ENCODE measurements at places on chromosomes 3 and 15. TPM values are rescaled to one million over a fixed set of nuclear protein-coding genes. Genes with fewer than 3 reads are reported as not detected.

CRYGS gene
- 0.94 TPM for total RNA-seq

NCEH1 gene
- total RNA-seq = 6.0 TPM

ZNF774 gene
- total RNA-seq = 0.86 TPM

ISL2 gene
- 6.7 TPM for total RNA-seq

ZBBX gene
- not detected for total RNA-seq

RYK gene
- total RNA-seq = 74.0 TPM

HRG gene
- not detected for total RNA-seq

PRR20G gene
- not detected for total RNA-seq

INSYN1 gene
- 2.5 TPM for total RNA-seq

TGM4 gene
- under 0.01 TPM for total RNA-seq

Measured in bronchial smooth muscle cell (primary cell).